T-helper 1 cell (primary cell): ENCODE measurements at places on chromosomes 2 and 18.
A peak's percentile ranks its signal among the peaks of the same experiment; 100 is the strongest.

GRCh38 chr2:232492963-232493700 is 5.5 kb upstream of the ECEL1 start:
- DNase-seq: no peak

DNA sequence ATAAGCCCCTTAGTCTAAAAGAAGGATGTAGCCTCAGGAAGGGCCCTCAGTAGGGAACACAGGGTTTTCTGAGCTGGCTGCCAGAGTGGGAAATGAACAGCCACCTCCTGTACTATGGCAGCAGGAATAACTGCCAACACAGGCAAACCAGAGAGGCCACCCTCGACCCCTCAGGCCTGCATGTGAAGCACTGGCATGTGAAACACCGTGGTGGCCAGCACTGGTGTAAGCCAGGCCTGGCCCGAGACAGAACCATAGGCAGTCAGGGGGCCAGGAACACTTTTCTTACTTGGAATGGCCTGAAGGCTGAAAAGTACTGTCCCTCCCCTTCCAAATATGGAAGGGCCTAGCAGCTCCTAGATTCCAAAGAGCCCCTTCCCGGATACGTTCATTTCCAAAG is 28.2 kb downstream of the SFXN5 start:
- no peak for DNase-seq

GRCh38 chr2:68742626-68743415 is 8.2 kb downstream of the ARHGAP25 start:
- DNase-seq: no peak

DNA sequence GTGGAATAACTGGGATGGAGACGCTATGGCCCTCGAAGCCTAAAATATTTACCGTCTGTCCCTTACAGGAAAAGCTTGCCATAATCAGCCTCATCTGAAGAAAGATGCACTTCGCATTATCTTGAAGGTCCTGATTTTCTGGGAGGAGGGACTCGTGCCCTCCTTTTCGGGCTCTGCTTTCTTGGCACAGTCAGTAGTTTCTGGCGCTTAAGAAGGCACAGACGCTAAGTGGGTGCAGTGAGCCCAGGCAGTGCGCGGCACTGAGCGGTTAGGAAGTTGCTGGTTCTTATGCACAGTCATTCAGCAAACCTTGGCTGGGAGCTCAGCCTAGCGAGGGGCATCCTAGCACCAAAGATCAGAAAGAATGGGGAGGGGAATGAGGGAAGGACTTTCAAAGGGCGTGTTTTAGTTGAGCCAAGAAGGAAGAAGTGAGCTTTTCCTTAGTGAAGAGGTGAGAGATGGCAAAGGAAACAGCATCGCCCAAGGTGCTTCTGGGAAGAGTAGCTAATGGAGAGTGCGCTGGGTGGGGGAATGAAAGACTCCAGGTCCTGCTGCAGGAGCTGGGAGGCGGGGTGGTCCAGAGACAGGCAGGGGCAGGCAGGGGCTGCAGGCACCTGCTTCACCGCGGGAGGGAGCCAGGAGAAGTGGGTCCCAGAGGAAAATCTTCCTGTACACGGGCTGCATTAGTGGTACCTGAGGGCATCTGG is 64.1 kb downstream of the ZCCHC2 start:
- no peak for DNase-seq

DNA sequence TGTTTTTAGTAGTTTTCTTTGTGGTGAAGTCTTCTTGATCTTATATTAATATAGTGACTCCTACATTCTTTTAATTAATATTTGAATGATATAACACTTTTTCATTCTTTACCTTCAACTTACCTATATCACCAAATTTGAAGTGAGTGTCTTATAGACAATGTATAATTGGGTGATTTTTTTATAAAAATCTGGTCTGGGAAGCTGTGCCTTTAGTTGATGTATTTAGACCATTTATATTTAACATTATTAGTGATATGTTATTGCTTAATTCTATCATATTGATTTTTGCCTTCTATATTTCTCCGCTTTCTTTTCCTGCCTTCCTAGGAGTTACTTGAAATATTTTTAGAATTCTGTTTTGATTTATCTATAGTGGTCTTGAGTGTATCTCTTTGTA is 16.4 kb downstream of the TMEM182 start:
- DNase-seq: no peak

- DNase-seq: no peak
Measured at GRCh38 chr2:221515864-221516263, 56.2 kb downstream of the EPHA4 start.

DNA sequence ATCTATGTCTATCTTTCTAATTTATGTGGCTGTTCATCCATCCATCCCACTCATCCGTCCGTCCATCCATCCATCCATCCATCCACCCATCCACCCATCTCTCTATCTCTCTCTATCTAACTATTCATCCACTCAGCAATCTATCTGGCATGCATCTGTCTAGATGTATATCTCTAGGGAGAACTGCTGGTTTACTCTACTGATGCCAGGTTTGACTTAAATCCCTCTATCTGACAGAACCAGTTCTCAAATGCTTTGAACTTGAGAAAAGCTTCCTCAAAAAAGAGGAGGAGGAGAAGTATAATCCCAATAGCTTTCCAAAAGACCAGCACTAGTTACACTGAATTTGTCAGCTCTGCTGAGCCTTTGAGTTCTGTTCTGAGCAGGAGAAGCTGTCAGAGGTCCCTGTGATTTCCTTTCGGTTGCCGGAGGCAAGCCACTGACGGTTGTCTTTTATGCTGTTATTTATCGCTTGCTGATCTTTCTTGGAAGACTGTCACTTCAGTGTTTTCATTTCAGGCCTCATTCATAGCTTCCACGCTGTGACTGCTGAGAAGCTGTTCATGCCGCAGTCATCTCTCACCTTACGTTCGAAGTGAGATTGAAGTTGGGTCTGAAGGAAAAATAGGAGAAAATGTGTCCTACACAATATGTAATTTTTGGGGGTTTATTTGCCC is 129.4 kb upstream of the UXS1 start:
- no peak for DNase-seq

DNA sequence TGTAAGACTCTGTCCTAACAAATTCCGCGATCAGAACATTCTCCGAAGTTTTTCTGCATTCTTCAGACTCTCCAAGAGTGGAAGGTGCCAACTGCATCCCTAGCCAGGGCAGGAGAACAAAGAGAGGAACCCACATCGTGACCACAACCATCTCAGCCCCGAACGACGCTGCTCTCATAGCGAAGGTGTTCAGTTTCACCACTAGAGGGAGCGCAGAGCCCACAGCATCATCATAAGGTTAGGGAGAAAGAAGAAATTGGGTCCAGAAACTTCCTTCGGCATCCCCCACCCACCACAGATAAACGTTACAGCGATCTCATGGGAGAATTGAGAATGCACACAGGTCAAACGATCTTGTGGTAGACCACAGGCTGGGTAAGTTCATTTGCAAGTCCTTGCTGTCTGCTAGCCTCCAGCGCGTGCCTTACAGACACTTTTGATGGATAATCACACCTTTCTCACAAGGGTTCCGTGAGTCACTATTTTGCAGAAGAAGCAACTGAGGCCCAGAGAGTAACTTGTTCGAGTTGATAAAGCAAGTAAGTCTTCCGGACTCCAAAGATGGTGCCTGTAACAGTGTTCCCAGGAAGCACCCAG is 53.7 kb upstream of the ARL4C start:
- peak; percentile 25 for DNase-seq

GRCh38 chr2:231688719-231689118 is 19.6 kb upstream of the PTMA start:
- DNase-seq: no peak

DNA sequence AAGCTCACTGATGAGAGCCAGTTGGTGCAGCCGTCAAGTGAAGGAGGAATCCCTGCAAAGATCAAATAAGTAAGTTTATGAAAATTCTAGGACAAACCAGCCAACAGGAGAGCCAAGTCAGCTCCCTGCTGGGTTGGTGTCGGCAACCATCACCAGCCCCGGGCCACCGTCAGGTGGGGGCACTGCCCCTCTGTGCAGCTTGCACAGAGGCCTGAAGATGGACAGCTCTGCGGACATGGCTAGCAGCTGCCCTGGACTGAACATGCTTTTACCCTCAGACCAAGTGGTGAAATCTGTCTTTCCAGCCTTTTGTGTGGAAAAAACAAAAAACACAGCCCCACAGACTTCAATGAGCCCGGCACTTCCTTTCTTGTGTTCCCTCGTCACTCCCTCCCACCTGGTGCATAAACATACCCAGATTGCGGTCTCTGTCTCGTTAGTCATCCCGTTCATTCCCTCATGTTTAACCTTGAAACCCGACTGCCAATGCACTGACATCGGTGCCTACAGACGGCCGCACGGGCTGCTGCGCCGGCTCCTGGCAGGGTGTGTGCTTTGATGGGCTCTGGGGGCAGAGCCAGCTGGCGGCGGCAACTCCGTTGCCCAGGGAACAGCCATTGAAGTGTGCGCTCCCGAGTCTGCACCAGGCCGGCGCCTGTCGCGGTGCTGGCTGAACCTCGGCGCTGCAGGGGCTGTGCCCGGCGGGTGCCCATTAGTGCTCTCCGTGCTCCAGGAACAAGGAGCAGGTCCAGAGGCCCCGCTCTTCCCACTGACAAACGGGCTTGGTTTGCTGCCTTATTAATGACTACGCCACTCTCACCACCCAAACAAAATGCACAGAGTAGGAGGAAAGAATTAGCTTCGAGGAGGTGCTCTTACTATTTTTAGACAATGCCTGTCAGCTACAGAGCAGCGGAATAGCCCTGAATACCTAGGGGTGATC is 95.3 kb downstream of the EIPR1 start:
- no peak for DNase-seq

DNA sequence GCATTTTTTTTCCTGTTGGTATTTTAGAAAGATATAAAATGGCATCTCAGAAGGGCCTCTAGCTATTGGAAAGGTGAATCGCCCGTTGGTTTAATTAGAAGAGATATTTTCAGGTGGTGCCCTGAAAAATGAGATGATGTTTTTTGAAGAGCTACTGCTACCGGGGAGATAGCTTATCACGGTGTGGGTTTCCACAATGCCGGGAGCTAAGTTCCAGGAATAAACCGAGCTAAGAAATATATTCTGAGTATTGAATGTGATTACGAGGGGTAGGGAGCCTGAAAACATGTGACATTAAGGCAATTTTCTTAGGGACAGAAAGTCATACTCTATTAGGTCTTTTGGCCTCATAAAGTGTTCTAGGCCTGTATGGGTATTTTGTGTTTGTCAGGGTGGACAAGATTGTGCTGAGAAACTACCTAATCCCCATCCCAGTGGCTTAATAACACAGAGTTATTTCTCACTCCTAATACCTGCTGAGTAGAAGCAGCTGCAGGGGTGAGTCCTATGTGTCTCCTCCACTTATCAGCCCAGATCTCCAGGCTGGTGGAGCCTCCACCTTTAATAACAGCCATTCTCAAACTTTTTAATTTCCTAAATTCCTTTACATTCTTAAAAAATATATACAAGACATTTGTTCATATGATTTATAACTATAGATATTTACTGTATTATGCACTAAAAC is 150.2 kb downstream of the LRRTM1 start:
- no peak for DNase-seq

DNA sequence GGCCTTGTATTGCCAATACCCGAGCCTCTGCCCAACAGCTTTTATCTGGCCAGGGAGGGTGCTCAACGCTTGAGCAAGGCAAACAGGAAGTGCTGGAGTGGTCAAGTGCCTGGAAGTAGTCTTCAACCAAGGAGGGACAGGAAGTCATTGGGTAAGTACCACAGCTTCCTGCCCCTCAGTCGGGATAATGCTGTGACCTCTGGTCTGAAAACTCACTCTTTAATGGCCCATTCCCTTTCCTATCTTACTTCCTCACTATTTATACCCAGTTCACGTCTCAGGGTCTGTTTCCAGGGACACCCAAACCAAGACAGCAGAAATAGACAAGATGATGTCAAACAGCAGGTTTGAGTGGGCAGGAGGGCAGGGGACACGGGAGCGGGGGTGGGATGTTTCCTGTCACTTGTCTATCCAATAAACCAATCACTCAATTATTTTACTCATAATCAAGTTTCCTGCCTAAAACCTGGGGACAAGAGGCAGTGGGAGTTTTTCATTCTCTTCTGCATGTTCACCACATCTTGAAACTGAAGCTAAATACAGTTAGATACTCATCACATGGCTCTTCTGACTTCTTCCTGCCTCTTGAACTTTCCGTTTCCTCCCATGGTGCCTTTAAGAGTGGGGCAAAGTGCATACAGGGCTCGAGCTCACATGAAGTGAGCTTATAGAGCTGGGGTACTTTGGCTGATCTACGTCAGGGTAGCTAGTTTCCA is 68.9 kb upstream of the CAB39 start:
- peak; percentile 25 for DNase-seq

- DNase-seq: no peak
Measured at GRCh38 chr18:31685097-31686082, 1.0 kb upstream of the B4GALT6 start.

DNA sequence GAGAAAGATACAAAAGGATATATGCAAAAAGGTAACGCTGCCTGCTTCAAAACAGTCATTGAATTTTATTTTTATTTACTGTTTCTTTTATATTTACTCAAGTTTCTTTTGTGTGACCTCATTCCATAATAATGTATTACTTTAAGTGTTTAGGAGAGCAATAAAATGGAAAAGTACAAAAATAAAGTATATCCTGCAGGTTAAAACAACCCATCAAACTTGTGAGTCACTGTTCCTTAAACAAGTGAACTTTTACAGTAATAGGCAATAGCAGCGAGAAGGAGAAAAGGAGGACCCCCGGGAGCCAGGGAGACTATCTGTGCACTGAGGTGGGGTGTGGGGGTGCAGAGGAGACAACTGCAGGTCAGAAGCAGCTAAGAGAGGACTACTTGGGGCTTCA is 124.5 kb downstream of the EN1 start:
- no peak for DNase-seq

DNA sequence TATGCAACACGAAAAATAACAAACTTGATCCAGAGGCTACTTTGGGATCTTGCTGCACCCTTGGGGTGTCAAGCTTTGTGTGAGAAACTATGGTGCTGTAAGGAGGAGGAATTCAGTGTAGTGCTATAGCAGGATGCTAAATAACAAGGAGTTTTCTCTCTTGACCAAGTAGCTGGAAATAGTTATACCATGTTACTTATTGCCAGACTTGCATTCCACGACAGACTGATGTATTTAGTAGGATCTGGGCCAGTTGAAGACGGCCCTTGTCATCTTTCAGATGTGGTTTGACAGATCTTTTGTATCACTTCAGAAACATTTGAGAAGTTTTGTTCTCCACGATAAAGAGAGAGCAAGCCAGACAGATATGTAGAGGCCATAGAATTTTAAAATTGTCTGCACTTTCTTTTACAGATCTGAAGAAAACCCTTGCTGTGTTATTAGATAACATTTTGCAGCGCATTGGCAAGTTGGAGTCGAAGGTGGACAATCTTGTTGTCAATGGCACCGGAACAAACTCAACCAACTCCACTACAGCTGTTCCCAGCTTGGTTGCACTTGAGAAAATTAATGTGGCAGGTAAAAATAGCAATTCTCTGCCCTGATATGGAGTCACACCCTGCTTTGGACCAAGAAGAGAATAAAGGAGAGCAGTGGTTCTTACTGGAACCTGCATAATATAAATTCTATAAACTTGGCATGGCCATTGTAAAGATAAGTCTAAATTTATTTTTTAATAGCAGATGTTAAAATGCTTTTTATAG is 16.3 kb downstream of the MGAT5 start:
- no peak for DNase-seq

- no peak for DNase-seq
Measured at GRCh38 chr2:132037527-132038178, 124.1 kb downstream of the ANKRD30BL start.

GRCh38 chr2:14716319-14716718 is 83.8 kb downstream of the LRATD1 start:
- no peak for DNase-seq
